ENCODE measurements at places on chromosomes 1 and 21.
A peak's percentile ranks its signal among the peaks of the same experiment; 100 is the strongest.

DNA sequence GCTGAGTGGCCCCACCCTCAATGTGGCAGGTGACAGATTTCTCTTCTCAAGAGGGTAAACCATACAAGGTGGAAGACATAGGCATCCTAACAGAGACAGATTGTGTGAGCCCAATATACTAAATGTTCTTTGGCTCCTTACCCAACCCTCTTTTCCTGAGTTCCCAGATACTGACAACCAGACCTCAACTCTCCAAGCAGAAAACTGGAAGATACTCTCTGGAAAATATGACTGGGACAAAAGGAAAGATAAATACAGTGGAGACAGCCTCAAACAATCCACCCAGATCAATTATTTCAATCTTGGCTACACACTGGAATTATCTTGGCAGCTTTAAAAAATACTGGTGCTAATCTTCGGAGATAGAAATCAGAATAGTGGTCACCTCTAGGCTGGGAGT lies 6.5 kb downstream of the EVI5 start:
- DNase-seq, result no peak

GRCh38 chr1:193846411-193846810 lies 660.0 kb upstream of the B3GALT2 start:
- DNase-seq, result no peak

DNA sequence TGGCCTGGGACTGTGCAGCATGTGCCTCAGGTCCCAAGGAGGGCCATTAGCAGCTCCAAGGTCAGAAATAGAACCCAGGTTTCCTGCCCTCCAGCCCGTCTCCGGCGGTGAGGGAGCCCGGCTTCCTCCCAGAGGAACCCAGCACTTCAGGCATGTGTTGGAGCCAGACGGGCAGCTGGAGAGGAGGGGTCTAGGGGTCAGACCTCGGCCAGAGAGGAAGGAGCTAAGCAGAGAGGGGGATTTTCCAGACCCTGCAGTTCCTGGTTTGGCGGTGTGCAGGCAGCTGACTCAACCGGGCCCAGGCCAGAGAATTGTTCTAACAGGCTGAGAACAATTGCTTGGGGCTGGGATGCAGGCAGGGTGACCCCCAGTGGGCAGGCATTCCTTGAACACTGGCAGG lies 37.1 kb downstream of the HSPG2 start:
- DNase-seq, result peak; percentile 63

DNA sequence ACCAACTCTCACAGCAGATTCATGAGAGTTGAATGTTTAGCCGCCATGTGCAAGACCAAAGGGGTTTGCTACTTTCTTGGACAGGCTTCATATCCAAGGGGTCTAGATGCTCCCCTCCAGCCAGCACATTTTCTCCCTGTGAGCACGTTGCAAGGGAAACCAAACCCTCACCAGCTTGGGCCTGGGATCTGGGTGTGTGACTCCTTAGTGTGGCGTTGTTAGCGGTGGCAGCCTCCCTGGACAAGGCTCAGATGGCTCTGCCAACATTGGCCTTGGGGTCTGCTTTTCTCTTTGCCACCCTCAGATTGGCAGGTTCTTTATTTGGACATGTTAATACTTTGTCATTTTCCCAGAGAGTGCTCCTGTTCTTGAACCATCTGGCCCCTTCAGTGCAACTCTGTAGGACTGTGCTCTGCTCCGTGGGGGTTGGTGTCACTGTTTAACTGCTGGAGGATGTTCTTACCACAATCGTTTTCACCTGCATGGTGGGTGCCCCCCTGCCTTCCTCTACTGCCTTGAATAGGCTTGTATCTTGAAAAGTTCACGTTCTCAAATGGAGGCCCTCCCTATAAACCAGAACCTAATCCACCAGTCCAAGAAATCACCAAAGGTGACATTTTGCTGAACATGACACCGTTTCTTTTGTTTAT lies 13.4 kb downstream of the ABCG1 start:
- no peak for DNase-seq

DNA sequence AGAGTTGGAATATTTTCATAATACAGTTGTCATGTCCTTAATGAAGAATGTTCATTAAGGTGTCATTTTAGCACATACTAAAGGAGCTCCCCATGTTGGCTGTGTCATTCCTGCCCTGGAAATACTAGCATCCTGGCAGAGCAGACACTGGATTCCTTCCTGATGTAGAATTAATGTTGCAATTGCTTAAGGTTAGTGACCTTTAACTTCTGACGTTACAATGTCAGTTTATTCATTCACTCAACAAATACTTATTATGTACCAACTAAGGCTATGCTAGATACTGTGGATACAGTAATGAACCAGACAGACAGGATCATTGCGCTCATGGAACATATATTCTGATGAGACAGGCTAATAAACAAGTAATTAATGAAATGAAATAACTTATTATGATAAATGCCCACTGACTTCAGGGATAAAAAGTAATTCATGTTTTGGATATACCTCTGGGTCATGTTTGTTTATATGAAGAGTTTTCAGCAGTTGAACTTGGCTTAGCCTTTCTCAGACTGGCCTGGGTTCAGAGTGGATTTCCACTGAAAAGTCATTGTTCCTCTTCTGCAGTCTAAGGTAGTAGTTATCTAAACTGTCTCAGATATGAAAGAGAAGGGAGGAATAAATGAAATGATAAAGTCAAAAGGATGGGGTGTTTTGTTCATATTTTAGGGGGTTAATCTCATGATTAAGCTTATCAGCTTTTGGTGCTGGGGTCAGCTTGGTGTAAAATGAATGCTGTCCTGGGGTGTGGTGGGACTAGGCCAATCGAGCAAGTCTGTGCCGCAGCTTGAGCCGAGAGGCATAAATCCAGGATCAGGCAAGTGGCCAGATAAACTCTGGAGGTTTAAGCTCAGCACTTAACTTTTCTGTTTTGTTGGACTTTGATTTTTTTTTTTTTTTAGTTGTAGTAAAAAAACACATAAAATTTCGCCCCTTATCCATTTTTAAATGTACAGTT lies 43.3 kb upstream of the KCNQ4 start:
- DNase-seq, result no peak

GRCh38 chr1:69312055-69312732 lies 255.5 kb upstream of the LRRC7 start:
- DNase-seq, result peak; percentile 17

DNA sequence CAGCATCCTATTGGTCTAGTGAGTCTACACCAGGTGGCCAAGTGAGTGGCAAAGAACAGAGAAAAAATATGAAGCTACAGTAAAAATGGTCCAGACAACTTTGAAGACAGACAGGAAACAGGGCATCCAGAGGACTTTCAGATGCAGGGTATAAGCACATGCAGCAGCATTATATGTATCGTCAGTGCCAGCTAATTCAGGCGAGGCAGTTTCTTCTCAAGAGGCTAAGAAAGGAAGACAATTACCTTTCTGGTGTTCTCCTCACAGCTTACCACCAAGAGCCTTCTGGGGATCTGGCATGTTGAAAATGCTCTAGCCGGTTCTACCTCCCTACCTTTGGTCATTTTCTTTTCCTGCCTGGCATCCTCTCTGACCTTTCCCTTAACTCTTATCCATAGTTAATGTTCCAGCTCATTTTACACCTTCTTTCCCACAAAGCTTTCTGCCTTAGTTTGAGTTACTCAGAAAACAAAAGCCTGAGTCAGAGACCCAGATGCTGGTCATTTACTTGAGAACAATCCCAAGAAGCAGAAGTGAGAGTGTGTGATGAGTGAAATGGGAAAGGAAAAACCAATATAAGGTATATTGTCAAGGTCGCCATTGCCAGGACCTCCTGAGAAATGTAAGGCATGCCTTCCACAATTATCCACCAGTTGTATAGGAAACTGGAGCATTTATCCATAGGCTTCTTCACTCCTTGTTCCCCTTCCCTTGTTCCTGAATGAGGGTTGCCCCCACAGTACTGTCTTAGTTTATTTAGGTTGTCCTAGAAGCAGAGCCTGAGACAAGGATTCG lies 444.1 kb downstream of the PLPP3 start:
- no peak for DNase-seq

DNA sequence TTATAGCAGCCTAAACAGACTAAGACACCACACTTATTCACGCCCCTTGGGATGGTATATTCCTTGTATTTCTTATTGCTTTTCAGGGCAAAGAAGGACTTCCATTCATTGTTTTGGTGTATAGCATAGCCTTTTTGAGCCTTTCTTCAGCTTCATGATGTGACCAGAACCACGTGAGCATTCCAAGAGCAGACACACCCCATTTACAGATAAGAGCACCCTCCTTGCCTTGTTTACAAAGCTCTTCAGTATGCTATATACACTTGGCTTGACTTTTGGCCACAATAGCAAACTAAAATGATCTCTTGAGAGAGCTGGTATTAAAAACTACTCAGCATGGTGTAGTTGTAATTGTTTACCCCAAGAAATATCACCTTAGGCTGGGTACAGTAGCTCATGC lies 78.7 kb downstream of the PIK3R3 start:
- no peak for DNase-seq

GRCh38 chr1:169196581-169196980 lies 90.1 kb downstream of the ATP1B1 start:
- DNase-seq, result no peak

DNA sequence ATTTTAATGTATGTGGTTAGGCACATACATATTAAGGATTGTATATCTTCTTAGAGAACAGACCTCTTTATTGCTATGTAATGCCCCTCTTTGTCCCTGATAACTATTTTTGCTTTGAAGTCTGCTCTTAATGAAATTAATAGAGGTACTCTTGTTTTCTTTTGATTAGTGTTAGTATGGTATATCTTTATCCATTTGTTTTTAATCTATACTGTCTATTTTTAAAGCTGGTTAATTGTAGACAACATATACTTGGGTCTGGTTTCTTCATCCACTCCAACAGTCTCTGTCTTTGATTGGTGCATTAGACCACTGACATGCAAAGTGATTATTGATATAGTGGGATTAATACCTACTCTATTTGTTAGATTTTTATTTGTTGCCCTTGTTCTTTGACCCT lies 36.0 kb downstream of the LEPR start:
- DNase-seq, result no peak

DNA sequence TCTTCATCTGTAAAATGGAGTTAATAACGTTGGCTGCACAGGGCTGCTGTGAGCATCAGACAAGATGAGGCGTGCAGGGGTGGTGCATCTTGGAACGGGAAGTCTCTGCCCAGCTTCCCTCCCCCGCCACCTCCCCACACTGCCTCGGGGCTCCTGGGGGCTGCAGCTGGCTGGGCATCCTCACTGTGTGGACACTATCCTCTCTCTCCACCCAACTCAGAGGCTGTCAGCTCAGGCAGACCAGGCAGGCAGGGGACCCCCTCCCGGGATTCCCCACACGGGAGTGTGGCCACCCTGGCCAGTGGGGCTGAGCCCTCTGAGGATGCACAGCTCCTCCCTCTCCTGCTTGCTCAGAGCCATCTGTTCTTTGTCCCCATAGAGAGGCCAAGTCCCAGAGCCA lies 122.7 kb downstream of the CCDC185 start:
- DNase-seq, result no peak

GRCh38 chr21:28614791-28615190 lies 377.9 kb downstream of the LTN1 start:
- no peak for DNase-seq

DNA sequence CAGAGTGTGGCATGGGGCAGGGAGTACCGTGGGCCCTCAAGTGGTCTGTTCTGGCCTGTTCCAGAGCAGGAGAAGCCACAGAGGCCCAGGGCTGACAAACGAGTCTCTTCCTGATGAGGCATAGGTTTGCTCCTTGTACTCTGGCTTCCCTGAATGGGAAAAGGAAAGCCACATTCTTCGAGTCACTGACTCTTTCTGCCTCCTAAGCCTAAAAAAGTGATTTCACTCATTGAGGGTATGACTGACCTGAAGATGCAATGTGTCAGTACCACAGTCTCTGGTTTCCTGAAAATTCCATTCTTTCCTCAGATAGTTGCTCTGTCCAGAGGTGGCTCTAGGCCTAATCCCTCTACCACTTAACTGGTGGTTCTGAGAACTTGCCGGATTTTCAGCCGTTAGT lies 92.3 kb downstream of the KCNN3 start:
- no peak for DNase-seq

DNA sequence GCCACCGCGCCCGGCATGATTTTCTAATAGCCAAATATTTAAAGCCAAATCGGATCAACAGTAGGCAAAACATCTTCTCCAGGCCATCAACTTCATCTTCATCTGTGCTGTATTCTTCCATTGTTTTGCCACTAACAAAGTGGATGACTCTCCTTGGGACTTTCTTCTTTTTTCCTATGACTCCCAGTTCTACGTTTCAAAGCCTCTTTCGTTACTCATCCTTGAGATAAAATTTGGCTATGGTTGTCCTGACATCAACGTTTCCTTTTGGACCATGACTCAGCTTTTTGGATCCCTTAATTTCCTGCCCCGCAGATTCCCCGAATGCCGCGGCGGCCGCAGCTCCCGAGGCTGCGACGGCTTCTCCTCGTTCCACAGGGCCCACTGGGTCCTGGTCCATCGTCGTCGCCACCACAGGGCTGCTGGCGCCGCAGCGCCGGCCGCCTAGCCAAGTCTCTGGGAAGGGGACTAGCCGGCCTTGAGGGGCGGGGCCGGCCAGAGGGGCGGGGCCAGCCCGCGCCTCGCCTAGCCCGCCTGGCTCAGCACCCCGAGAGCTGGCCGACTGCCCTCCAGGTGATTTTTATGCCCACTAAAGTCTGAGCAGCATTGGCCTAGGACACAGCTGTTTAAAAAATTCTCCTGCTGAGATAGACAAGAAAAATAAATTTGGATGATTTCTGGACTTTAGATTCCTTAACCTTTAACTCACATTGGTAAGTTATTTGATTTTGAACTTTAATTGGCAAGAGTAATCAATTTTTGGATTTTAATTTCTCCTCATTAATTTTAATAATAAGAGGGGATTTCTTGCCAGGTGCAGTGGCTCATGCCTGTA lies 93.9 kb downstream of the ADCY10 start:
- peak; percentile 76 for DNase-seq

DNA sequence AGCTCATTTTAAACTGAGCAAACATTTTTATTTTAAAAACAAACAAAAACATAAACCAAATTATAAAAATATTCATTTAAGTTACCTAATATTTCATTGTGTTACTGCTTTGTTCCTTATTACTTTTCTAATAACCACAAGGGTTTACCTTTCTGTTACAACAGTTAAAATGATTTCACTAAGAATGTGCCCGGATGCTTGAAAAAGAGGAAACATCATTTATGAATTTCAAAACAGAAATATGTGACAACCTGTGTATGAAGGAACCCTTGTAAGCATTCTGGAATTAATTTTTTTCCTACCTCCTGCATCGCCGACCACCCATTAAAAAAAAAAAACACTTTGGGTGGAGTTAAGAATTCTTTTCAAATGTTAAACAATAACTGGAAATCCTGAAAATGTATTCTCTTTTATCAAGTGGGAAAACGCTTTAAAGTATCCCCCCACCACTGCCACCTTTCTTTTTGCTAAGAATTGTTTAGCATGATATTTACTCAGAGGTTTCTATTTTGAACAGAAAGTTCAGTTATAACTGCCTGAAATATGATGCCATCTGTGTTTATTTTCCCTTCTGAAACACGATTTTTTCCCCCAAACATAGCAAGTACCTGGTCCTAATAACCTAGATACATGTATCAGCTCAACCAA lies 9.1 kb downstream of the CYYR1 start:
- DNase-seq, result no peak

Measured in right hindlimb (tissue), 1 donor.